ENCODE measurements at places on chromosomes 4 and X. TPM values are rescaled to one million over a fixed set of nuclear protein-coding genes. Genes with fewer than 3 reads are reported as not detected.

DNA sequence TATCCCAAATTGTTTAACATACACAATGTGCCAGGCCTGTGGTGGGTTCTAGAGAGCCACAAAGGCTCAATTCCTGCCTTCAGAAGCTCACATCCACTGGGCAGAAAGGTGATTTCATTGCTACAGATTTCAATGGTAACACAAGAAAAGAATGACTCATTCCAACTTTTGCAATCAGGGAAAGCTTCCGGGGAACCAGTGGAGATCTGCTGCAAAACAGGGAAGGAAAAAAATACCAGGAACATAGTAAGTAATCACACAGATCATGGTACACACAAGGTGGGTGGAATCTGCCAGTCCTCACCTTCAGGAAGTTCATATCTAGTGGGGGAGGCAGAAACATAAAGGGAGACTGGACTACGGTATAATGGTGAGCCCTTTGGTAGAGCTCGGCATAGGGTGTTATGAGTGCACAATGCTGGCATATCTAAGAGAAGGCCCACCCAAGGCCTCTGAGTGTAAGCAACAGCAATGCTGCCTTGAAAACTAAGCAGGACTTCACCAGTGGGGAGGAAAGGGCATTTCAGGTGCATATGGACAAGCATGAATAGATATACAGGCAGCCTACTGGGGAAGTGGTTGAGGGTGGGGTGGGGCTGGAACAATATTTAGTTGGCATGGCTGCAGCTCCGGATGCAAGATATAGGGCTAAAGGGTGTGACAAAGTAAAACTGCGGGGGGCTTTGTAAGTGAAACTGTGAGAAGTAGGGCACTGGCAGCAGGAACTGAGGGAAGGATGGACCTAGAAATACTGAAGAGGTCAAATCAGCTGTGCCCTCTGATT lies 24.2 kb downstream of the GPRIN3 start:
- peak; percentile 8 for DNase-seq

DNA sequence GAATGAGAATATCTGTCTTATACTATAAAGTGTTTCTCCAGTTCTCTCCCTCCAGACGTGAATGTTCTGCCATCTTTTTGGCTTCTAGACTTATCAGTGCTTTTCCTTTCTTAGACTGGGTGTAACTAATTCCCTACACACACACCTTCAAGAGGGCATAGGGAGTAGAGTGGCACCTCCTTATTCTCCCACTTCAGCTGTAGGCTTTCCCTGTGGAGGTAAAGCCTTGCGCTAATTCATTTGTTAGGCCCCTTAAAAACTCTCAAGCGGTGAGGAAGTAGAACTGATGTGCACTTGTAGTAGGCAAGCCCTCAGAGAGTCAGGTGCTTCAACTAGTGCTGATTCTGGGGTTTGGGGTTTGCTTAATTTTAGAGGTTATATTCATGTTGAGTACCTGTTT lies 10.0 kb downstream of the KLHL2 start:
- DNase-seq = no peak

TEX13C gene
- total RNA-seq = not detected

DAPP1 gene
- not detected for total RNA-seq

DNA sequence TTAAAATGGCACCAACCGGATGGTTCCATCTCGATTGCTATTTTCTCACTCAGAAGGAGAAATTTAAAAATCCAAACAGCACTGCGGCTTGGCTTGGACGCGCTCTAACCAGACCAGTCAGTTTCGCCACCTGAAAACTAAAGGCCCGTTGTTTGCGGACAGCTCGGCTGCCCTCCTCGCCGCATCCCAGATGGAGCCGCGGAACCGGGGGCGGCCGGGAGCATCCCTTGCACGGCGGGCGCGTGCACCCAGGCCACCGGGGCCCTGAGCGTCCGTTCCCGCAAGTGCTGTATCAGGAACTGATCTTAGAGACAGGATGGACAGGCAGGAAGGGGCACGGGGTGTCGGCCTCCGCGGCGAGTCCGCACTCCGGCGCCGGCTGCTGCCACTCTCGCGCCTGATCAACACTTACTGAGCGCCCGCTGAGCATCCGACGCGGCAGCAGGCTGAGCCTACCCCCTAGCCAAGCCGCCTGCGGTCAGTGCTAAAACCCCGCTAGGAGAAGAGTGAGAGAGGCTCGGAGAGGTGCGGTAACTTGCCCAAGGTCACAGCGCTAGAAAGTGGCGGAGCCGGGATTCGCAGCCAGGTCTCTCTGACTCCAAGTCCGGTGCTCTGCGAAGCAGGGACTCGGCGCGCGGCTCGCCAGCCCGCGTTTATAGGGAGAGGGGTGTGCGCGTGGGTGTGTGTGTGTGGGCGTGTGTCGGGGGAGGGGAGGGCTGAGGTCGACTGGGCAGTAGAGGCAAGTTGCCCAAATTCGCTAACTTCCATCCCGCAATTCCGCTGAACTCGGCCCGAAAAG lies at the start of gene CITED1:
CITED1 (minus strand) TSS at position 629 of the 799 bp plus-strand sequence. CDS start 3,045 bp downstream, outside the sequence.
- DNase-seq = no peak

DNA sequence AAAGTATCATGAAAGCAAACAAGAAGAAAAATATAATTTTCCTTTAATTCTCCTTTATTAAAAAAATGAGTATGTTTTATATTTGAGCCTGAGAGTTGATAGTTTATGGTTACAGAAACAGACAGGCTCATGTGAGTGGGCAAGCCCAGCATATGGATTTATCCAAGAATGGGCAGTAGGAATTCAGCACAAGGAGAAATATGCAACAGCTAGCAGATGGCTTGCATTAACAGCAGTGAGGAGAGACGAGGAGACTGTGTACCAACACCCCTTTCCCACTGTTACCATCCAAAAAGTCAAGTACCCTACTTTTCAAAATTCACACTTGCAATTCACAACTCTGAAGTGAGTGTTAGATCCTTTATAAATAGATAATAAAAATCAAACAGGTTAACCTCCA lies 1760.2 kb upstream of the TENM3 start:
- no peak for DNase-seq

- no peak for DNase-seq
Observed at GRCh38 chr4:153140294-153140693, 63.9 kb upstream of the TRIM2 start.

CDX4 gene
- not detected for total RNA-seq

JCHAIN gene
- not detected for total RNA-seq

DNA sequence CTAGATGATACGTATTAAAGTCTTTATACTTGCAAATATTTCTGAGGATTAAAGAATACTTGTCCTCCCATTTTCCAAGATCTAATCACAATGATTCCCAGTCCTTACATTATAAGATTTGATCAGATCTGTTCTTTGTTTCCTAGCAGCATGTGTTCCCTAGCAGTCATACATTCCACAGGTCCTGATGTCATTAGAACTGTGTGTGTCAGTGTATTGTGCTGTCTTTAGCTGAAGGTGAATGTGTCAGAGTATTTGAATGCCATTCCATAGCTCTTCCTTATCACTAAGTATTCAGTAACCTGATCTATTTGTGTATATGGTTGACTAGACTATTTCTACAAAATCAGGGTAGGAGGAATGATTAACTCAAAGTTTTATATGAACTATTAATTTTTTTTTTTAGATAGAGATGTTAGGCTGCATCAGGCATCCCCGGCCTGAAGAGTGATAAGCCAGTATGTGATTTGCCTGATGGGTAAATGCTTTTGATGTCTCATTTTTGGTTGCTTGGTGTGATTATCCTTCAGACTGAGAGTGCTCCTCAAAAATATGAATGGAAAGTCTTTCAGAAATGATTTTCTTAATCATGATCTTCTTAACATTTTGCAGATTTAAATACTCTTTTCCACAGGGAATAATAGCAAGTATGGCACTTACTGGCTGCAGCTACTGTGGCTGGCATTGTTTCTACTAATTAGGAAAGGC lies 4.4 kb downstream of the ADGRL3 start:
- DNase-seq = peak; percentile 51

SPCS3 gene
- 47.2 TPM for total RNA-seq

- DNase-seq = peak; percentile 31
Observed at GRCh38 chr4:6362896-6363295, 93.2 kb downstream of the WFS1 start.

DNA sequence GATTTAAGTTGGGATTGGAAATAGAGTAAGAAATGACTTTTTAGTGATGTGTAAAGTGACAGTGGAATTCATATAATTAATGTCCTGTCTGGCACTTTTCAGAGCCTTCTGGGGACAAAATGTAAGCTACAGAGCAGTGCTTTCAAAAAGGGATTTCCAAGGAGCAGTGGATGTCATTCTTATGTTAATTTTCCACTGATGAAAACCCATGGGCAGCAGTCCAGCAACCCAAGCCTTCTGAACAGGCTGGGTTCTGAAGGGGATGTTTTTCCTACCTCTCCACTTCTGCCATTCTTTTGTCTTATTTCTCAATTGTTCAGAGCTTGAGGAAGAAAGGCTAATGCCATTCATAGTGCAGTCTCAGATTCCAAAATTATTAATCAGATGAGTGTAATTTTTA lies 717.6 kb upstream of the HS3ST1 start:
- no peak for DNase-seq

CENPVL3 gene
- total RNA-seq = not detected

- DNase-seq = no peak
Observed at GRCh38 chr4:87521757-87522374, 7.3 kb downstream of the SPARCL1 start.

POLN gene
- total RNA-seq = 0.93 TPM

DNA sequence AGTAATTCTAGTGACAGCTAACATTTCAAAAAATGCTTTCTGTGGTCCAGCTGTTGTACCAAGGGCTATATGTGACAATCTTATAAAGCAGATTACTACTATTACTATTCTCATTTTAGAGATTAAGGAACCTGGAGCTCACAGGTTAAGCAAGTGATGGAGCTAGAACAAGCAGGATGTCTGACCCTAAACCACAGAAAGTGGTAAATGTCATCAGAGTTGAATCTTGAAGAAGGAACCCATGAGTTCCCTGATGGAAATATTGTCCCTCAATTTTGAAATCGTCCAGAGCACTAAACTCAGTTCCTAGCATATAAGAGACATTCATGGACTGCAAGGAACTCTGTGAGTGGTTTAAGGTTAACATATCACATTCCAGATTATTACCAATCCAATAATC lies 214.0 kb downstream of the APBB2 start:
- no peak for DNase-seq

- DNase-seq = no peak
Observed at GRCh38 chr4:140955641-140956040, 177.6 kb downstream of the RNF150 start.

GPC3 gene
- 805 TPM for total RNA-seq

SLC9B1 gene
- total RNA-seq = 0.20 TPM

DNA sequence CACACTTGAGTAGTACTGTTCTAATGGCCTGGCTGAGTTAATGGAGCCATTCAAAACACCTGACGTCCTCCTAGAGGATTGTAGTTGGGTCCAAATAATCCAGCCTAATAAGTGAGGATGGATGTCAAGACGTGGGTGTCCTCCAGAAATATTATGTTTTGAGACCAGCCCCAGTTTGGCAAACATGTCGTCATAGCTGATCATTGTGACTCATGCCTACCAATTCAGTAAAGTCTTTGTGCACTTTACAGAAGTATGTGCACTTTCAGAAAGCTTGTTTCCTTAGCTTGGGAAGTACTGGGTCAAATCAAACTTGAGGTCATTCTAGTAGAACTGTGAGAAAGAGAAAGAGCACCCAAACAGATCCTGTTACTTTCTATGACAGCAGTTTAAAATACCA lies 37.6 kb upstream of the GLRA2 start:
- no peak for DNase-seq

GRCh38 chr4:89419111-89419695 lies 111.6 kb upstream of the GPRIN3 start:
- no peak for DNase-seq

DNA sequence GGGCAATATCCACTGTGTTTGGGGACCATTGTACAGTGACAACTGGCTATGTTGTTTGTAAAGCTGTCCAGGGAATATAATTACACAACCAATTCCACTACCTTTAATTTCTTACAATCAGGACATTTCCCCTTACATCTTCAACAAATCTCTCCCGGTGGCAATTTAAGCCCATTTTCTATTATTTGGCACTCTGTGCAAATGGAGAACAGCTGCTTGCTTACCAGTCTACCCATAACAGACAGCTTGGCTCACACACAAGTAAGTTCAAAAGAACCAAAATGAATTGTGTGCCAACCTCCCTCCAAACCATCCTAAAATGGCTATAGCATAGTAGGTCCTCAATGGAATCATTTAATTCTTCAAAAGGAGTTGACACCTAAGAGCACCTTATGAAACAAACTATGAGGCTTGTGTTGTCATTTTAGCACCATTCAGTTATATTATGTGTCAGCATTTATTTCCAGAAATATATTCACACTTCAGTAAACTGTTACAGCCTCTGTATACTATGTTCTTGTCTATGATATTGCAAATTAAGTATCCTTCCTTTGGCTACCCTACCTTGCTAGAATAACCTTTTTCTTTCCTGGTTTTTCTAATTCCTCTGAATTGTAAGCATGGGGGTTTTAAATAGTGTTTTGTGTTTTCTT lies 18.4 kb downstream of the GABRA4 start:
- no peak for DNase-seq

NSUN7 gene
- total RNA-seq = not detected

- DNase-seq = no peak
Observed at GRCh38 chr4:125522992-125523391, 208.2 kb downstream of the FAT4 start.

DNA sequence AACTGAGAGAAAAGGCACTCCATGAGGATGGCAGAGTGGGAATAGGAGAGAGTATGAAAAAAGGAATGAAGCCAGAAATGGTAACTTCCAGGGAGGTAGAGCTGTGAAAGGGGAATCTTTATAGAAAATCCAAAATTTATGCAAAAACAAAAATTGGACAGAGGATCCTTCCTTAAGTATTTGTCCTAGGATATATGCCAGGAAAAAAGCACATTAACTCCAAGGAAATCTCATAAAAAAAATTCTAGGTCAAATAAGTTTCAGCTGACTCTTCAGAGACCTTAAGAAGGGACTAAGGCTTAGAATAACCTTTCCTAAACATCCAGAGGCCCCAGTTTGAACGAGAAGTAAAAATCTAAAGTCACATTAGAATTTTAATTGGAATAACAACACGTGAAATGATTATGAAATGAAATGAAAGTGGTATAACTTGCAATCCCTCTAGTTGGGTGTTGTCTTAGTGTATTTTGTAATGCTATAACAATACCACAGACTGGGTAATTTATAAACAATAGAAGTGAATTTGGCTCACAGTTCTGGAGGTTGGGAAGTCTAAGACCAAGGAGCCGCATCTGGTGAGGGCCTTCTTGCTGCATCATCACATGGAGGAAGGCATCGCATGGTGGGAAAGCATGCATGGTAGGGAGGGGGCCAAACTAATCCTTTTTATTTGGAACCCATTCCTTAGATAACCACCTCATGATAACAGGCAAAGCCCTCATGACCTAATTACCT lies 145.4 kb upstream of the RXFP1 start:
- DNase-seq = no peak

DNA sequence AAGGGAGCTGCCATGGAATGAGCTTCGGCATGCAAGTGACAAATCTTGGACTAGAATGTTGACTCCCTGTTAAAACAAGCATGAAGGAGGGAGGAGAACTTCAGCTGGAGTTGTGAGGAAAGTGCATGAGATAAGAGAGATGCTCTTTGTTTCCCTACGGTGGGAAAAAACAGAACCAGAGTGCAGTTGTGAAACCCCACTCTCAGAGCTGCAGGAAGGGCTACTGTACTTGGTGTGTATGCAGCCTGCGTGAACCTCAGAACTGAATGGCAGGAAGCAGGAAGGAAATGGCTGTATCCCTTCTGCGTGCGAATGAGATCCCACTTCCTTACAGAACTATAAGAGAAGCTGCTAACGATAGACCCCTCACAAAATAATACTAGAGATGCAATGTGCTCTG lies 57.2 kb downstream of the EGF start:
- peak; percentile 61 for DNase-seq

GRCh38 chrX:47815901-47816845 lies 20.5 kb upstream of the ZNF81 start:
- DNase-seq = no peak

Data from HepG2 (cell line).